ENCODE measurements at places on chromosomes 4 and X.

GRCh38 chr4:25000639-25001038, 30.1 kb downstream of the LGI2 start:
- DNase-seq: no peak
- peaks cover 18% of the 10 kb centered on the region for H3K4me1 ChIP-seq
- H3K4me3 ChIP-seq: no peak overlapping the region

GRCh38 chr4:21113496-21114223, 413.4 kb downstream of the PACRGL start:
- no peak overlapping the region for H3K27ac ChIP-seq
- no peak overlapping the region for H3K4me3 ChIP-seq
- no peaks in the 10 kb centered on the region for H3K36me3 ChIP-seq
- H3K27me3 ChIP-seq: no peaks in the 10 kb centered on the region
- DNase-seq: no peak

DNA sequence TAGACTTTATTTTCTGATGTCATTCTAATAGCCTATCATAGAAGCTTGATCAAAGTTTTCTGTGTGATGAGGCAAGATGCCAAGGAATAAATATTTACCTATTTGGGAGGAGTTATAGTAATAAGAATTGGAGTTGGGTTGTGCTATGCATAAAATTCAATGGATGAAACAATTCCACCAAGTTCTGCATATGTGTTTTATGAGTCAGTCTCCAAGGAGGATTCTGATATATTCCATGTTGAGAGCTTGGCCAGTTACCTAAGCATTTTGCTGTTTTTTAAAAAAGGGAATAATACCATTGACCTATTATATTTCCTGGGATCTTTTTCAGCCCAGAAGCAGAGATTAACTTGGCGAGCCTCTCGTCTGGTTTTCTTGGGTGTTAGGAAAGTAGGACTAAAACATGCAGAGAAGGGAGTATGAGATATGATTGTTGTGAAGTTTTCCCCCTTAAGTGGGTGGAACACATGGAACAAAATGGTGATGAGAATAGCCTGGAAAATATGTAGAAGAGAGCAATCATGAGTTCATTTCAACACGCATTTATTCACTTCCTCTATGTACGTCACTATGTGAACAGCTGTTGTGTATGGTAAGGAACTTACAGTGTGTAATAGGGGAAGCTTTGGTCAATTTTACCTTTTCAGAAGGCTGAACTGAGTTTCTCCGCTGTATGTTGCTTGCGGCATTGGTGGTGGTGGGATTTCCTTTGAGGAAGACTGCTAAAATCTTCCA, 39.2 kb downstream of the POLA1 start:
- DNase-seq: no peak
- H3K4me3 ChIP-seq: no peak overlapping the region
- H3K27ac ChIP-seq: no peak overlapping the region
- H3K36me3 ChIP-seq: peaks cover 12% of the 10 kb centered on the region
- no peaks in the 10 kb centered on the region for H3K4me1 ChIP-seq

DNA sequence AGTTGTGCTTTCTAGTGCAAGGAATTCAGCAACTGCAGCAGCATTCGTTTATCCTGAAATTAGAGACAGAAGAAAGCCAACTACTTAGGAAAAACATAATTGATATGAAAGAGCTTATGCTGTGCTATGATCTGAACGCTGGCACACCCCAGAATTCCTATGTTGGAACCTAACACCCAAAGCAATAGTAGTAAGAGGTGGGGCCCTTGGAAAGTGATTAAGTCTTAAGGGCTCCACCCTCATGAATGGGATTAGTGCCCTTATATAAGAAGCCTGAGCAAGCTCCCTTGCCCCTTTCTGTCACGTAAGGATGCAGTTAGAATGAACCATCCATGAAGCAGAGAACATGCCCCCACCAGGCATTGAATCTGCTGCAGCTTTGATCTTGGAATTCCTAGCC, 5.4 kb upstream of the LSM6 start:
- H3K4me3 ChIP-seq: no peak overlapping the region
- no peak for DNase-seq
- no peak overlapping the region for H3K27ac ChIP-seq
- no peaks in the 10 kb centered on the region for H3K4me1 ChIP-seq
- H3K27me3 ChIP-seq: no peaks in the 10 kb centered on the region

DNA sequence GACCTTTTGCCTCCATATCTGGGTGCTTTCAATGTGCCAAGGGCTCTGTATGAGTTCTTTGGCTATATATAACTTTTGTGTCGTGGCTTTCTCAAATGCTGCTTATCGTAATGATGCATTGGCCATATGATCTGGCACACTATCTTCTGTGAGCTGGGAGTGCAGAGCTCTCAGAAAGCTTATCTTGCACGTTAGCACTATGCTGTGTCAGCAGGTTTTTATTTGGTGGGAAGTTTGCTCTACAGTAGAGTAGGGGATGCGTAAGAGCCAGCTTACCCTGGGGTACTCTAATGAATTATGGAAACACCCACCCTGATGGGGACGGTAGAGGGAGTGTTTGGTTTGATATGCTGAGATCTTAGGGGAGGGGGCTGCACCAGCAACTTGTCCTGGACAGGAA, 119.6 kb downstream of the FAAH2 start:
- DNase-seq: no peak
- no peaks in the 10 kb centered on the region for H3K27me3 ChIP-seq
- no peak overlapping the region for H3K27ac ChIP-seq
- H3K36me3 ChIP-seq: no peaks in the 10 kb centered on the region
- no peaks in the 10 kb centered on the region for H3K4me1 ChIP-seq
- H3K4me3 ChIP-seq: no peak overlapping the region

DNA sequence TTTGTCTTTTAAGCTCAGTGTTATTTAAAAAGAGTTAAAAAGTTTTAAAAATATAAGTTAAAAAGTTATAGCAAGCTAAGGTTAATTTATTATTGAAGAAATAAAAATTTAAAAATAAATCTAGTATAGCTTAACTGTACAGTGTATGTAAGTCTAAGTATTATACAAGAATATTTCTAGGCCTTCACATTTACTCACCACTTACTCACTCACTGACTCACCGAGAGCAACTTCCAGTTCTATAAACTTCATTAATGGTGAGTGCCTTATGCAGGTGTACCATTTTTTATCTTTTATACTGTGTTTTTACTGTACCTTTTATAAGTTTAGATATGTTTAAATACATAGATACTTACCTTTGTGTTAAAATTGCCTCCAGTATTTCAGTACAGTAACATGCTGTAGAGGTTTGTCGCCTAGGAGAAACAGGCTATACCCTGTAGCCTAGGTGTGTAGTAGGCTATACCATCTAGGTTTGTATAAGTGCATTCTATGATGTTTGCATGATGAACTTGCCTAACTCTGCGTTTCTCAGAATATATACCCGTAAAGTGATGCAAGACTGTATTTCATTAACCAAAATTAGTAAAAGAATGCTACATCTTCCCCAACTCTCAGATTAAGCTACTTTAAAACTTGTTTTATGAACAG, 202.9 kb downstream of the CFAP299 start:
- no peak overlapping the region for H3K27ac ChIP-seq
- no peaks in the 10 kb centered on the region for H3K4me1 ChIP-seq
- no peaks in the 10 kb centered on the region for H3K27me3 ChIP-seq
- H3K36me3 ChIP-seq: no peaks in the 10 kb centered on the region
- H3K4me3 ChIP-seq: no peak overlapping the region
- DNase-seq: no peak

DNA sequence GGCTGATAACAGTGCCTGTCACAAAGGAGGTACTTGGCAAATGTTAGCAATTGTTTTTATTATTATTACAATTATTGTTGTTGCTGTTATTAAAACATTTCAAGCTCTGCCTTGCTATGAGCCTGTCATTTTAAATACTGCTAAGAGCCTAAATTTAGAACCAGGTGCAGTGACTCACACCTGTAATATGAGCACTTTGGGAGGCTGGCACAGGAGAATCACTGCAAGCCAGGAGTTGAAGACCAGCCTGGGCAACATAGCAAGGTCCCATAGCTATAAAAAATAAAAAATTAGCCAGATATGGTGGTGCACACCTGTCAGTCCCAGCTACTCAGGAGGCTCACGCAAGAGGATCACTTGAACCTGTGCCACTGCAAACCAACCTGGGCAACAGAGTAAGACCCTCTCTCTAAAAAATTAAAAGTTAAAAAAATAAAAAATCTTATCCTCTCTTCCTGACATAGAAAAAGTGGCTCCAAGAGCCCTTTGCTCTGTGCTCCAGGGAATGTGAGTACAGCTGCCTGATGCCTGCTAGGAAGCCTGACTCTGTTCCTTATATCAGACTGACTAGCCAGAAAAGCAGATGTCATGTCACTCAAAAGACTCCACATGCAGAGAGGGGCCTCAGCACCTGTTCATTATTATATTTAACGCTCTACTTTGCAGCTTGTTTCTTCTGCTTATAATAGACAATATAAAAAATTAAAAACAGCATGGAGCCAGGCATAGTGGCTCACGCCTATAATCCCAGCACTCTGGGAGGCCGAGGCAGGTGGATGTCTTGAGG, 234.0 kb downstream of the OPHN1 start:
- peaks cover 20% of the 10 kb centered on the region for H3K36me3 ChIP-seq
- no peaks in the 10 kb centered on the region for H3K27me3 ChIP-seq
- no peak for DNase-seq
- no peak overlapping the region for H3K27ac ChIP-seq
- no peaks in the 10 kb centered on the region for H3K4me1 ChIP-seq
- H3K4me3 ChIP-seq: no peak overlapping the region

GRCh38 chrX:46837558-46838485, 979 bp downstream of the RP2 start:
- DNase-seq: no peak
- H3K4me1 ChIP-seq: peaks cover 29% of the 10 kb centered on the region
- no peaks in the 10 kb centered on the region for H3K36me3 ChIP-seq
- no peaks in the 10 kb centered on the region for H3K27me3 ChIP-seq
- peak overlapping the region; percentile 78 for H3K4me3 ChIP-seq
- peak overlapping the region; percentile 94 for H3K27ac ChIP-seq

GRCh38 chr4:60799214-60799613, 400.9 kb upstream of the ADGRL3 start:
- no peaks in the 10 kb centered on the region for H3K4me1 ChIP-seq
- DNase-seq: no peak
- H3K4me3 ChIP-seq: no peak overlapping the region

GRCh38 chrX:134396174-134396573, 63.8 kb upstream of the HPRT1 start:
- H3K27me3 ChIP-seq: no peaks in the 10 kb centered on the region
- H3K4me3 ChIP-seq: no peak overlapping the region
- peaks cover 18% of the 10 kb centered on the region for H3K36me3 ChIP-seq
- no peak overlapping the region for H3K27ac ChIP-seq
- DNase-seq: no peak

- H3K4me1 ChIP-seq: no peaks in the 10 kb centered on the region
- DNase-seq: no peak
- no peaks in the 10 kb centered on the region for H3K27me3 ChIP-seq
- no peak overlapping the region for H3K27ac ChIP-seq
- no peak overlapping the region for H3K4me3 ChIP-seq
- no peaks in the 10 kb centered on the region for H3K36me3 ChIP-seq
Observed at GRCh38 chrX:147958291-147958690, 22.8 kb upstream of the FMR1NB start.

DNA sequence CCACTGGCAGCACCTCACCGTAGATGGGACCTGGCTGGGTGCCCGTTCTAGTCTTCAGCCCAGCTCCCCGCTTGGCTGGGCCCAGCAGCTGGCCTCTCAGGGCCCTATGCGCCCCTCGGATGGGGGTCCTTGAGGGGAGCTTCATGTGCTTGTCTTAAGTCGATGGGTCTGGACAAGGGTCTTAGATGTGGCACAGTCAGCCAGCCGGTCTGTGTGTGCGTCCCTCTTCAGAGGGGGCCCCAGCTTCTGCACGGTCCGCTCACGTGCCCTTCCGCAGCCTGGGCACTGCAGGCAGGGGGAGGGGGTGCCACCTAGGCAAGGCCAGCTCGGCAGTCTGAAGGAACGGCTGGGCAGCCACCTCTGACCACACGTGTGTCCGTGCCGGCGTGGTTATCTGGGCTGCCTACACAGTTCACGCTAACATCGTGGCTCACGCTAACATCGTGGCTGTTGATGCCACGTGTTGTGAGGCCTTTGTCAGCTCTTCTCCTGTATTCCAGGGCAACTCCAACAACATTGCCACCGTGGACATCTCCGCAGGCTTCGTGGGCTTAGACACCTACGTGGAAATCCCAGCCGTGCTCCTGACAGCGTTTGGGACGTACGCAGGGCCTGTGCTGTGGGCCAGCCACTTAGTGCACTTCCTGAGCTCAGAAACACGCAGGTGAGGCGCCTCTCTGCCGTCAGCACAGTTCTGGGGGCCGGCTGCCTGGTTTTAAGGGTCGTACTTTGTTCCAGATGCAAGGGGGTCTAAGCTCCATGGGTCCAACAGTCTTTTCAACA, 34.5 kb downstream of the PIGG start:
- H3K36me3 ChIP-seq: peaks cover 96% of the 10 kb centered on the region
- H3K27ac ChIP-seq: no peak overlapping the region
- no peaks in the 10 kb centered on the region for H3K4me1 ChIP-seq
- no peaks in the 10 kb centered on the region for H3K27me3 ChIP-seq
- peak; percentile 23 for DNase-seq

DNA sequence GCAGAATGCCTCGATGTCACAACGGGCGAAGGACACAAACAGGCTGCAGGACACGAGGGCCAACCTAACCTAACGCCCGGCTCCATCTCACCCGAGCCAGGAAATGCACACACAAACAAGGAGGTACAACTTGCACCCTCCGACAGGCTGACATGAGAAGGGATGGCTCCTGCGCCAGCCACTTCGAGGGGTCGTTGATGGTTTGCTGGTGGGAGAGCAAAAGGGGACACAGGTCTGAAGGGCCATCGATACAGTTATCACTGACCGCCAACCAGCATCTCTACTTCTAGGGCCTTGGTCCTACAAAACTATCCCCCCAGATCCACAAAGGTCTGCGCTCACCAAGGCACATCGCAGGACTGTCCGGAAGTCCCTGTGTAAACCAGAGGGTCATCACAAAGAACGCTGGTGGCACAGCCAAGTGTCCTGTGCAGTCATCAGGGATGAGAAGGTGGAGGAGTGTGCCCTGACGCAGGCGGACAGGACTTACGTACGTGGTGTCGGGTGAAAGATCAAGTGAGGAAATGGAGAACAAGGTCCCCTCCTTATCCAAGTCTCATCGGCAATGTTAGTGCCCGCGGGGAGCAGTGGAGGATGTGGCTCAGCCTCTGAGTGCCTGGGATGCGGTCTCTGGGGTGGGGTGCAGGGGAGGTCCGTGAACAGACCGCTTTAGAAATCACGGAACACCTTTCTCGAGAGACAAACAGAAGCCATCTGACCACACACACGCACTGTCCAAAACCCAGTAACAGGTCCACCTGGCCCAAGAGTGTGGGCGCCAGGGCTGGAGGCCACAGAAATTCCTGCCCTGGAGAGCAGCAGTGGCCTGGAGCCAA, 7.0 kb downstream of the MXD4 start:
- no peaks in the 10 kb centered on the region for H3K27me3 ChIP-seq
- peak overlapping the region; percentile 87 for H3K27ac ChIP-seq
- peaks cover 50% of the 10 kb centered on the region for H3K4me1 ChIP-seq
- peak; percentile 32 for DNase-seq
- H3K36me3 ChIP-seq: peaks cover 77% of the 10 kb centered on the region
- no peak overlapping the region for H3K4me3 ChIP-seq

- no peak overlapping the region for H3K4me3 ChIP-seq
- H3K4me1 ChIP-seq: no peaks in the 10 kb centered on the region
Observed at GRCh38 chr4:147299205-147299604, 181.7 kb upstream of the EDNRA start.
